Fibroblast of skin of right quadriceps (primary cell): ENCODE measurements at places on chromosomes 3 and 15.

DNA sequence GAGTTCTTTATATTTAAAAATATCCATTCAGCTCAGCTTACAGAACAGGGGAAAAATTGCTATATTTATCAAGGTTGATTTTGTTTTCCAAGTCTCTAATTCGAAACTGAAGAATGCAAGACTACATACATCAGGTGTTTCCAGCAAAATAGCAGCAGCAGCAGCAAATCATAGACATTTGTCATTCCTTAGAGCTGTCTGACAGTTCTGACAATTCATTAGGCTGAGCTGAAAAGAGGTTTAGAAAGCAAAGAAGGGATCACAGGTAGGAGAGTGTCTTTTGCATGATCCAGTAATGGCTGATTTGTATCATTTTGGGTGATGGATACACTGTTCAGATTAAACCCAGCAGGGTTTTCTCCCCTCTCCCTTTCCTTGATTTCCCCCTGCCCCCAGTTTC, 545.7 kb downstream of the MCTP2 start:
- no peak for DNase-seq

- no peak for DNase-seq
Observed at GRCh38 chr3:124847051-124847450, 40.1 kb downstream of the ITGB5 start.

DNA sequence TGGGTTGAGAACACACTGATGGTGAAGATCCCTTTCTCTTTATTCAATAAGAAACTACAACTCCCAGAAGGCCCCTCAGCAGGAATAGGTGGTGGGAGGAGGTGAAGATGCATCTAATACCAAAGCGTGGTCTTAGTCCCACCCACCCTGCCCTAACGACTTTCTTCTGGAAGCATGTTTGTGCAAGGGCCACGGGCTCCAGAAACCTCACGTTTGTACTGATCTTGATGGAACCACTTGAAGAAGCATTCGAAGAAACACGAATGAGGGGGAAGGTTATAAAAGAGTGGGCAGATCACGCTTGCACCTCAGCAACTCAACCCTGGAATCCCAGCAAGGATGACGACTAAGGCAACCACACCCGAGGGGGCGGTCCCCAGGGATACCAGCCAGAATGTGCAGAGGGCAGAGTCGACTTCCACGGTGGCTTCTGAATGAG, 10.6 kb upstream of the SLC25A36 start:
- DNase-seq, result no peak

DNA sequence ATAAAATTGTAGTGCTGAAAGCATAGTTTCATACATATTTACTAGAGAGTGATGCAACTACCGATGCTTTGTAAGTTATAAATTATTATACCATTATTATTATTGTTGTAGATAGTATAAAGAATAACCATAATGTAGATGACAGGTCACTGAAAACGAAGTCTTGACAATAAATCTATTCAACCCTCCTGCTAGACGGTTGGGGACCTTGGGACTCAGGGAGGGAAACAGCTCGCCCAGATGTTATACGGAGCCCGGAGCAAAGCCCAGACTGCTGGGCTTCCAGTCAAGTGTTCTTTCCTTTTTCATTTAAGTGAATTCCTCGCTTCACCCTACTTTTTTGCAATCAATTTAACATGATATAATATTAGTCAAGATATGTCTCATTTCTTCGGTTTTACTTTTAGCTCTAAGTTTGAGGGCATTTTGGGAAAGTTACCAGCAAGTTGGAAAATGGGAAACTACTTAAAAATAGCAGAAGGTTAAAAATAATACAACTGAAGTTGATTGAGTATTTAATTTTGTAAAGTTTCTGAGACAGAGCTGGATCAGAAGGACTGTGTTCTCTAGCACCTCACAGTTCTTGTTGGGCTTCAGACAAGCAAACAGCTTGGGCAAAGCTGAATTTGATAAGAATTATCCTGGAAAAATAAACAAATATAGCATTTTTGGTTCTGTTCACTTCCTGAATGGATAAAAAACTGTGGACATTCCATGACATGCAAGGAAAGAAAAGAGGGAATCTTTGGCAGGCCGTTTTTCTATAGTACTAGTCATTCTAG, 173.4 kb upstream of the TP63 start:
- DNase-seq, result peak; percentile 8

GRCh38 chr3:183212096-183212495, 41.0 kb upstream of the B3GNT5 start:
- DNase-seq, result no peak

DNA sequence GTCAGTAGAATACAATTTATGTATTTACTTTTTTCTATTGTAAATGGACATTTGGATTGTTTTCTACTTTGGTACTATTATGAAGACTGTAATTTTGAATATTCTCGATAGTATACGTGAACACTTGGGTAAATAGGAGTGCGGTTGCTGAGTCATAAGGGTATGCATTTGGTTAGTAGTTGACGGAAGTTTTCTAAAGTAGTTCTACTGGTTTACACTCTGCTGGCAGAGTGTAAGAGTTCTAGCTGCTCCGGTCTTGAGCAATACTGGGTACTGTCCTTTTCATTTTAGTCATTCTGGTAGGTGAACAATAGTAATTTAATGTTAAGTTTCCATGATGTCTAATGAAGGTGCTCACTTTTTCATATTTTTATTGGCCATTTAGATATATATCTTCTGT, 70.0 kb downstream of the MEF2A start:
- no peak for DNase-seq

- DNase-seq, result no peak
Observed at GRCh38 chr3:77372634-77373346, 332.9 kb downstream of the ROBO2 start.

GRCh38 chr3:181730316-181730715, 18.6 kb downstream of the SOX2 start:
- no peak for DNase-seq

DNA sequence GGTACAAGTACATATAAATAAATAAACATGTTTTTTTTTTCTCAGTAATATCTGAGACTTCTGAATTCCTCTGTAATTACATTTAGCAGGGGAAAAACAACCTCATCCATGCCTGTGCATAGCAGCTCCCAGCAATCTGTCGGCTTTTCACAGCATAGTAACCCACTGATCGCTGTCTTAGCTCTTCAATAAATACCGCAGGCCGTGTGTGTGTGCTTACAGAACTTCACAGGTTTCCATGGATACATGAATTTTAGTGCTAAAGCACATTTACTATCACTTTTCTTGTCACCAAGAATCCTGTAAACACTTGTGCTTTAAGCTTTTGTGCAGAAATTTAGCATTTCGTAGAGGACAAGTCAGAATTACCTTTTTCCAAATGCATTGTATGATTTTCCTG, 4.0 kb upstream of the PLAAT1 start:
- DNase-seq, result no peak

DNA sequence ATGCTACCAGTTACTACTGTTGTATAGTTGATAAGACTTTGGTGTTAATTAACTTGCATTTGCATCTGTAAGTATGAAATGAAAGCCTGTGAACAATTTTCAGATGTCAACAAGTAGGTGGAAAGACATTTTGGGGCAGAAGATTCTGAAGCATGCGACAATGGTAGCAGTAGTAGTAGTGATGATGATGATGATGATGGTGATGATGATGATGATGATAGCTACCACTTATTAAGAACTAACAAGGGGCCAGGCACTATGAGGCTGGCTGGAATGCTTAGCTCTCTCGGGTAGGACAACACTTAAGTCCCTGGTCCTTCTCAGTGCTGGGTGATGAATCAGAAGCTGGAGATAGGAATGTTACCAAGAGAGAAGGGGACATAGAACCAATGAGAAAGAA, 333.4 kb upstream of the IL12A start:
- no peak for DNase-seq

DNA sequence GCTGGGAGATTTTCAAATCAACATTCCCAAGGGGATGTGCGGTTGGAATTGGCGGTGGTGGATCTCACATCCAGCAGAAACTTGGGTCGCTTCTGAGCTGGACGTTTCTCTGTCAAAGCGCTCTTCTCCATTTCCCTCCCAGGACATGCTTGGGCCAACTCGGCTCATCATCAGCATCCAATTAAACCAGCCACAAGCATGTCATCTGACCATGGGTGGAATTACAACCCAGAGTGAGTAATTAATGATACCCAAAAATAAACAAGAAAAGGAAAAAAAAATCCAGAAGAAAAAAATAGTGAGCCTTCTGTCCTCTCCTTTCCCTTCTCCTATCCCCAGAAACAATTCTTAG, 111.2 kb downstream of the XXYLT1 start:
- DNase-seq, result peak; percentile 53

GRCh38 chr3:52015438-52016228, 19.9 kb upstream of the RPL29 start:
- DNase-seq, result no peak

DNA sequence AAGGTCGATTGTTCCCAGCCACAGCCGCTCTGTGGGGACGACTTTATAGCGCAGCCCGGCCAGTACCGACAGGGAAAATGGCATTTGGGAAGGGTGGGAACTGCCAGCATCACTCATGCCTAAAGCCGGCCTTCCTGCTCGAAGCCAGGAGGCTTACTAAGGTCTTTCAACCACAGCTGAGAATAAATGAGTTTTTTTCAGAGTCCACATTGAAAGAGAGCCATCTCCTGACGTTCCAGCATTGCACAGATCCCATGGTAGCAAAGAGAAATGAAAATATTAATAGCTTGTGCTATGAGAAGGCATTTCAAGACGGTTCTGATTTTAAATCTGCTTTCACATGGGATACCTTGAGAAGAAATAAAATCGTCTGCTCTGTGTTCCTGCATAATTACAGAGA, 230.2 kb upstream of the IGF1R start:
- DNase-seq, result no peak

DNA sequence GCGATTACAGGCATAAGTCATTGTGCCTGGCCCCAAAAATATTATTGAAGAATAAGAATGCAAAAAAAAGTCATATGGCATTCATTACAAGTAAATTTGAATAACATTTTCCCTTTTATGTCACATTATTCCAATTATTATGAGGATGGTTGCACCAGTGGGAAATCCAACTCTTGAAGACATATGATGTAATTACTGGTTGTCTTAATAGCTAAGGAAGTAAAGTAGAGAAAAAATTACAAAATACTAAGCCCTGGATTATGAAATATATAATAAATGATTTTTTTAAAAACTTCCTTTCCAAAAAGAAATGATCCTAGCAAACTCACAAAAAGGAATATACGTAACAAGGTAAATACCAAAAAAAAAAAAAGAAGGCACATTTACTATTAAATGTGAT, 98.9 kb downstream of the FMN1 start:
- DNase-seq, result no peak

- no peak for DNase-seq
Observed at GRCh38 chr3:194450341-194450740, 36.5 kb downstream of the ATP13A3 start.
